Lower leg skin (tissue), 4 donors: ENCODE measurements at places on chromosomes 5 and 9.

DNA sequence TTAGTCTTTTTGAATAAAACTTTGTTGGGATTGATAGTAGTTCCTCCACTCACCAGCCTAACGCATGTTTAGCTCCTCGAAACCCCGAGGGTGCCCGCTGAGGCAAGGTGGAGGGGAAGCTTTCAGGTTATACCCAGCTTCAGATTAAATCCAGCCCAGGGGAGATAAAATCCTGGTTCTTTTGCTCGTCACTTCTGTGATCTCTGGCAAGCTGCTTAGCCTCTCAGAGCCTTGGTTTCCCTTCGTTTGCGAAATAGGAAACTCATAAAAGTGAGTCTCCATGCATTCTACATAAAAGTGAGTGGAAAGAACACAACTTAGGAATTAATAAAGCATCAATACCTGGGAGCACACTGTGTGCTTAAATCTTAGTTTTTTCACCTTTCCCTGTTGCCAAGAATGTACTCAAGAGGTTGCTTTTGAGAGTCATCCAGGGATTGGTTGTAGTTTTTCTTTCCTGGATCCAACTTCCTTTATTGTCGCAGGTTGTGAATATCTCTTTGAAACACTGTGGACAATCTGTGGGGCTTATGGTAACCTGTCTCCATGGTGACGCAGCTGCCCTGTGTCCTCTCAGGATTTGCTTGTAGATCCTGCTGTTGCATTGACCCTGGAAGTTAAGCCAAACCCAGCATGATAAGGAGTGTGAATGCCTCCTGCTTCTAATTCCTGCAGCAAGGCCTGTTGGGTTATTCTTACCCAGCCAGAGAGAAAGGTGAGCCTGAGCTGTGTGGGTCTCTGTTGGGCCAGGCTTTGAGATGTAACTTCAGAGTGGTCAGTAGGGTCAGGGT, 2.0 kb downstream of the GALNT12 start:
- DNase-seq: no peak

DNA sequence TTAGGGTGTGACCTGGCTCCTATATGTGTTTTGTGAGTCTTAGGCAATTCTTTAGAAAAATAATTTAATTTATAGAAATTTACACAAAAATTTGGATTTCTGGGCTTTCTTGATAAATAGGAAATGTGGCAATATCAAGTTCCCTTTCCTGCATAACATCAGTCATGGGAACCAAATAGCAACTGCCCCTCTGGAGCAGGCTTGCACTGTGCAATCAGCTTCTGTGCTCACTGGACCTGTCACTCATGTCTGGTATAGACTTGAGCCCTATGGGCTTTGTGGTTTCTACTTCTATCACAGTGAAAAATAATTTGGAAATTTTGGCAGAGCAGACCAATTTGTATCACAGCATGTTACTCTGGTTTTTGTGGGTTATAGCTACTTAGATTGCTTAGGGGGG, 131.7 kb downstream of the ADGRV1 start:
- no peak for DNase-seq

- DNase-seq: peak; percentile 64
Observed at GRCh38 chr9:91034521-91034920, 232.9 kb downstream of the SYK start.

DNA sequence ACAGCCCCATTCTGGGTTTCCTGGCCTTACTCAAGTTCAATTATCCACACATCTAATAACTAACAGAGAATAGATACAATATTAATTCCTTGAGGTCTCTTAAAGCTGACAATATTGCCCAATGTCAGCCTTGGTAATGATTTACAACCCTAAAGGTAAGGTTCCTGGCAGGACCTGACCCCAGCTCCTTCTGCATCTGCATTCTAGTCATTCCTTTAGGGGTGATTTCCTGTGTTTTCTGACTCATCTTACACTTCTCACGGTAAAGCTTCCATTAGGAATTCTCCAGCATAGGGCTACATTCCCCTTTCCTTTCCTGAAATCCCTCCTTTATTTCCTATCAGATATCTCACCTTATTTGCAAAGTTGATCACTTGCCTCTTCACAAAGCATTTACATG, 9.3 kb downstream of the HAVCR1 start:
- DNase-seq: no peak

GRCh38 chr5:91383956-91384300, 811 bp upstream of the ARRDC3 start:
- DNase-seq: no peak

DNA sequence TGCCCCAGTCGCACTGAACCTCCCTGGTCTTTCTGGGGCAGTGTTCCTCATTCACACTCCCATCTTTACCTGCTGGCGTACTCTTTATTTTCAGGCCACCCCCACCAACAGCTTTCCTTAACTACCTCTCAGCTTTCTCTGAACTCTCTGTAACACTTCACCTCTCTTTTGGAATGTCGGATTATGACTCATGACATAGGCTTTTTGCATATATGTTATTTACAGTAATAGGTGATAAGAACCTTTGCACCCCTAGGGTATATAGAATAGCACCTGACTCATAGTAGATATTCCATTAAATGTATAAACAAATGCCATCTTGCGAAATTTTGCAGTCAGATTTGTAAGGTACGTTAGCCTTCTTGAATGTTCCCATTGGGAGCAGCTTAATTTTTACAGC, 52.9 kb upstream of the MIER3 start:
- DNase-seq: no peak

DNA sequence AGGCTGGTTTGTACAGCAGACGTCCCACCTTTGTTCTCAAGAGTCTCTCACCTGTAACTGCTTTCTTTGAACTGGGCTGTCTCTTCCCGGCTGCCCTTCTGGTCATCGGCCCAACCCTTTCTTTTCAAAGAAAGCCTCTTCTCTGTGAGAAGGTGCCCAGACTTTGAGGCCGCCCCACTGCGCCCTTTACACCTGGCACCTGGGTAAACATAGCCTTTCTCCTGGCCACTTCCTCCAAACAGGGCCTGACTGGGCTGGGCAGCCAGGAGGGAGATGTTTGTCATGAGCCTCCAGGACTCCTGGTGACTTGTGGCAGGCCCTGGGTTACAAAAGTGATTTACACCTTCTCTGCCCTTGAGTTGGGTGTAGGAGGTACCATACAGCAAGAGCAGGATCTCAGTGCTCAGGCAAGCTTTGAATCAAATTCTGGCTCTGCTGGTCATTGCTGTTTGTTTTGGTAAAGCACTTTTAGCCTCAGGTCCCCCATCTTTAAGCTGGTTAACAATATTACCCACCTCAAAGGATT, 127.2 kb upstream of the CXCL14 start:
- no peak for DNase-seq

GRCh38 chr9:89920131-89920530, 315.3 kb downstream of the GADD45G start:
- DNase-seq: no peak

- no peak for DNase-seq
Observed at GRCh38 chr9:36025746-36026145, 11.0 kb upstream of the RECK start.
